DMS53 (cell line): ENCODE measurements at places on chromosomes 13 and 19.

- peak; percentile 54 for DNase-seq
Measured at GRCh38 chr19:10835089-10835753, 791 bp downstream of the TMED1 start.

DNA sequence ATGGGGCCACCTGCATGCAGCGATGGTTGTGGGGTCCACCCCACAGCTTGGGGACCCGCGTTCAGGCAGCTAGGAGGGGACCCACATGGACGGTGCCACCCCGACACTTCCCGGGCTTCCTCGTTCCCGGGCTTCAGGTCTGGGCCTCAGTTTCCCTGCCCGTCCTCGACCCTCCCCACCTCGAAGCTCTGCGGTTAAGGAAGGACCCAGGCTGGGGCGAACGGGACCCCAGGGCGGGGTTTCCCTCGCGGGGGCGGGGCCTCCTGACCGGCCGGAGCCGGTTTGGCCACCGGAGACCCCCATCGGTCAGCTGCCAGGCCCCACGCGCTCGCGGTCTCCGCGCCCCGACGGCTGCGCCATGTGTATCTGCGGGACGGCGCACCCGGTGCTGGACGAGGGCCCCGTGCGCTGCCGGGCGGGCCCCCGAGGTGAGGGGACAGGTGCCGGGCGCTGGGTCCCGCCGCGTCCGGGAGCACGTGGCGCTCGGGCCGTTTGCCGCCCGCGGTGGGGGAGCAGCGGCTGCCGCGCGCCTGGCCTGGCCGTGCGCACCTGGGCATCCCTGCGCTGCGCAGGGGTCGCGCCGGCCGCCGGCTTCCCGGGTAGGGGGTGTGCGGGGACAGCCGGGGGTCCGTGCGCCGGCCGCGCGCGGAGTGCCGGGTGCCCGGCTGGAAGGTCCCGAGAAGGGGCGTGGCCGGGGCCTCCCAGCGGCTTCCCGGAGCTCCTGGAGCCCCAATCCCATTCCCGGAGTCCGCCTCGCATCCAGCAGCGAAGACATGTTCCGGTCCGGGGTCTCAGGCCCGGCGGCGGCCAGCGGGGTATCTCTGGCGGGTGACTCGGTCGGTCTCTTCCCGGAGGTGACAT is 4.2 kb downstream of the ARHGAP45 start:
- DNase-seq, result peak; percentile 59

- no peak for DNase-seq
Measured at GRCh38 chr19:46206176-46206575, 23.4 kb upstream of the IGFL1 start.

- DNase-seq, result no peak
Measured at GRCh38 chr19:7737215-7737614, 5.3 kb upstream of the CLEC4G start.

DNA sequence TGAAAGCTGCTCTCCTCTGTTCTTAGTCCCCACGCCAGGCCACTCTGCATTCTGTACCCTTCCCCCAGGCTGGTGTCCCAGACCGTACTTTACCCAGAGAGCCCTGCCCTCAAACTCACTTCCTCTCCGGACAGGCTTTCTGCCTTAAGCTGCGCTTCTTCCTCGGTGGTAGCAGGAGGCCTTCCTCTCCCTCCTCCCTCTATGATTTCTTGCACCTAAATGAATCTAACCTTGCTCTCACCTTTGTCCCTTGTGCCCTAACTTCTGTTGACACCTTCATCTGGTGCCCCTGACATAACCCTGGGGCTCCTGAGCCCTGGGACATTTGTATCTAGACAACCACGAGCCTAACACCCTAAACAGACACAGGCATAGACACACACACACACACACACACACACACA is 29.6 kb upstream of the CEACAM21 start:
- no peak for DNase-seq

- peak; percentile 48 for DNase-seq
Measured at GRCh38 chr13:75803164-75803611, 167.1 kb downstream of the LMO7 start.
